ENCODE measurements at places on chromosomes 3 and 15.

DNA sequence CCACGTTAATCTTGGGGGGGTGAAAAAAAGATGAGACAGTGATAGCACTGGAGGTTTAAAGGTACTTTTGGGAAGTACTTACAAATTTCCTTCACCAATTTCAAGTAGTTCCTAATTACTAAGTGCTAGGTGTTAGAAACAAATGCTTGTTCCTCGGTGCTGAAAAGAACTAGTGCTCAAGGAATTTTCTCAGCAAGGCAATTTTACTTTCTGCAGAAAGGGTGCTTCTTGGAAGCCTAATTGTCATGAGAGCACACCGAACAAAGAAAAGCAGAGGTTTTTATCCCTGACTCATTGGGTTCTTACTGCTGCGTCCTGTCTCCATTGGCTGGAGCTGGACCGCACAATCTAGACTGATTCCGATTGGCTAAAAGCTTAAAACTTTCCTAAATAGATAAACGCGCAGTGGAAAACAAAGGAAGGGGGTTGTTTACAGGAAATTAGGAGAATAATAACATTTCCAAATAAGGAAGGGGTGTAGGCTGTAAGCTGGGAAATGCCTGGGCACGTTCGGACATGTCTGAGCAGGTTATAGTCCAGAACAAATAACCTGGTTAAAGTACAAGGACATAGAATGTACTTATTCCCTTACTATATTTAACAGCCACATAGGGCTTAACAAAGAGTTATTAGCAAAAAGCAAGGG lies 49.6 kb downstream of the CHD2 start:
- no peak for DNase-seq

GRCh38 chr15:90901175-90902039 lies 1.7 kb upstream of the MAN2A2 start:
- no peak for DNase-seq

GRCh38 chr15:75227663-75228280 lies 26.1 kb downstream of the C15orf39 start:
- no peak for DNase-seq

- DNase-seq, result no peak
Measured at GRCh38 chr3:107992976-107993684, 97.7 kb downstream of the CD47 start.

DNA sequence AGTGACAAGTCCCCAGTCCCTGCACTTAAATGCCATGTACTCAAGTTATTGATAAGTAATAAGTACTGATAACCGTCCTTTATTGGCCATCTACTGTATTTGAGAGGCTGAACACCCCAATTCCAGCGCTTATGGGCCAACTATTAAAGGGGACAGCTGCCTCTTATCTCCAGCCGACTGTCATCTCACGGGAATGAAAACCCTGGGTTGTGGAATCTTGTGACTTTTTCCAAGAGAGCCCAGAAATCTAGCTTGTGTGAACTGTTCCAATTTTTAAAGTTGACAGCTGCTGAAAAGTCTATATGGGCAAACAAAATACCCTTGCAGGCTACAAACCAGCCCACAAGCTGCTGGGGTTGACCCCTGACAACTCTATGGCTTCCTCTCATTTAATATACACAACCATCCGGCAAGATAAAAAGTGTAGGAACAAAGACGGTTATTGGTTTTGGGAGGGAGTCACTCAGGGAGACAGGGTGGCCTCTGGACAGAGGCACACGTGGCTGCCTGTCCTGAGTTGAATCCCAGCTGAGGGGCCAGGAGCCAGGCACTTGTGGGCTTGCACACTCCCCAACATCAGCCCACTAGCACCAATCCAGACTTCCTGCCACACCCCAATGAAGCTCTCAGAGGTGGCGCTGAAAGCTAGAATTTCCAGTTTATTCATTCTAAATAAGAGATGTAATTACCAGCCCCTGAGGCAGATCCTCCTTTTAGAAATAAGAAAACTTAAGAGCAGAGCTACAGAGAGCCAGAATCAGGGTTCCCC lies 16.2 kb downstream of the SPSB4 start:
- DNase-seq, result no peak

- DNase-seq, result no peak
Measured at GRCh38 chr15:56919031-56919608, 676 bp downstream of the TCF12 start.

GRCh38 chr15:70863450-70864218 lies 9.7 kb upstream of the LARP6 start:
- no peak for DNase-seq

- DNase-seq, result no peak
Measured at GRCh38 chr3:140580746-140581145, 97.1 kb upstream of the TRIM42 start.

Data from stimulated activated CD4-positive, alpha-beta T cell treated with anti-CD3 and anti-CD28 coated beads, TNF-alpha, amount 100 ng/mL, for 1 hour (primary cell).